Activated gamma-delta T cell (primary cell): ENCODE measurements at places on chromosomes 4 and X.

- no peak for DNase-seq
These were observed 91.4 kb downstream of the STK32B start for GRCh38 chr4:5142726-5143125.

DNA sequence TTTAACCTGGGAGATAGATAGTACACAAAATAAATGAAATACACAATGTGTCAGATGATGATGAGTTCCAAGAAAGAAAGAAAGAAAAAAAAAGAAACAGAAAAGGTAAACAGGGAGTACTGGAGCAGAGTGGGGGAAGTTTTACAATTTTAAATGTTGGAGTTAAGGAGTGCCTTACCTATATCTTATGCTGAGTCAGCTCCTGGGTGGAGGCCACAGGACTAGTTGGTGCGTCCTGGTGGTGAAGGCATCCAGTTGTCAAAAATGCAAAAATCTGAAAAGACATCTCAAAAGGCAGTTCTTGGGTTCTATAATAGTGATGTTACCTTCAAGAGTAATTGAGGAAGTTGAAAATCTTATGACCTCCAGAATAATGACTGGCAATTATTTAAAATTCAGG, 42.4 kb upstream of the MTMR8 start:
- no peak for DNase-seq

- DNase-seq = no peak
These were observed 336.7 kb upstream of the GNPDA2 start for GRCh38 chr4:45062935-45063545.

DNA sequence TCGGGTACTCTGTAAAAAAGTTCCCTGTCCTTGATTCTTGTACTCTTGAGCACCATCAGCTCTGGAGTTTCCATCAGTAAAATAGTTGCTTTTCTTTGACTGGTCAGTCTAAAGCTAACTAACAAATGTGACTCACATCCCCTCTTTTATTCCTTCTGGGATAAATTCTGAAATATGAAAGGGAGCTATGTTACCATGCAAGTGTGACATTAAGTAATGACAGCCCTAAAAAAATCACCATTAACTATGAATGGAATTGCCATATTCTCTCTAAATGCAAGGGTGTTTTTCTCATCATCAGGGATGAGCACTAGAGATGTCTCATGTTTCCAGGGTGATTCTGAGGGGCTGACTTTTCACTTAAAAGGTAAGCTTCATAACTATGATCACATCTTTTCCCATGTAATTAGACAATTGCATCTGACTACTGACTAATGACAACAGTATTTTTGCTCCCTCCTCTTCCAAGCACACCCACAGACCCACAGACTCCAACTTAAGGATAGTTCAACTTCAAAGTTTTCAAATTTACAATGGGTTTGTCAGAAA, 26.9 kb upstream of the RASGEF1B start:
- DNase-seq = no peak

DNA sequence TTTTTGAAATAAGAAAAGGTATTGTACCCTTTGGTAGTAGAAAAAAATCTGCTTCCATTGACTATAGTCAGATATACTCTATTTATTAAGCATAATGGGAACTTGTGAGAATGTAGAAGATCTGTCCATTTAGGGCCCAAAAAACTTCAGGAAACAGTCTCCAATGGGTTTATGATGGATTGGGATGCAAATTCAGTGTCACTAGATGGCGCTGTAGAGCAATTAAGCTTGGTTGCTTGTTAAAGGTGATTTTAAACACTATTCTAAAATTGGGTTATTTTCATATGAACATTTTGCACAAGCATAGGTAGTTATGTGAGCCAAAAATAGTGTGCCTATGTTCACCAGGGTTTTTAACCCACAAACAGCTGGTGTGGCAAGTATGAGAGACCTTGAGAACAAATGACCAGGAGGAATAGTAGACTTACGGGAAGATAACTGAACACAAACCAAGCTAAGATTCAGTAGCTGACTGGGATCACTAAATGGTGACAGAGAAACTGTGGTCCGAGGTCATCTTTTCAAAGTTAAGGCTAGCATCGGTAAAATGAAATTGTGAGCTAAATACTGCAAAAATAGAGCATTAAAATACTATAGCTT, 80.3 kb upstream of the LSM6 start:
- DNase-seq = no peak

- DNase-seq = no peak
These were observed 80.7 kb downstream of the ZAR1 start for GRCh38 chr4:48570646-48571220.
